AG20443 (cell line): ENCODE measurements at places on chromosomes 7 and 10.
A peak's percentile ranks its signal among the peaks of the same experiment; 100 is the strongest.

GRCh38 chr7:89887489-89887888, 266.8 kb upstream of the STEAP1 start:
- no peak for DNase-seq

- DNase-seq: no peak
Measured at GRCh38 chr10:5666841-5667630, 641 bp upstream of the ASB13 start.

GRCh38 chr7:77797734-77798393, 370 bp downstream of the TMEM60 start:
- peak; percentile 45 for DNase-seq

- no peak for DNase-seq
Measured at GRCh38 chr7:35785250-35785649, 15.6 kb upstream of the SEPTIN7 start.

GRCh38 chr7:155191137-155191536, 106.5 kb upstream of the INSIG1 start:
- no peak for DNase-seq

- peak; percentile 20 for DNase-seq
Measured at GRCh38 chr7:46586406-46586805, 665.3 kb upstream of the IGFBP3 start.

GRCh38 chr10:5047912-5048628, 44.4 kb upstream of the AKR1C2 start:
- DNase-seq: peak; percentile 68
